ENCODE measurements at places on chromosomes 7 and 10. TPM values are rescaled to one million over a fixed set of nuclear protein-coding genes. Genes with fewer than 3 reads are reported as not detected.

The PI4K2A gene
- 18.4 TPM for total RNA-seq

The RUFY2 gene
- 7.4 TPM for total RNA-seq

The CHCHD2 gene
- total RNA-seq, result 398 TPM

The KLF14 gene
- total RNA-seq, result not detected

The CYP3A5 gene
- total RNA-seq, result not detected

The PDCD4 gene
- 36.1 TPM for total RNA-seq

The CFAP70 gene
- total RNA-seq, result 0.18 TPM

The PRPF18 gene
- total RNA-seq, result 15.7 TPM

Data from cardiac atrium fibroblast (primary cell).